ENCODE measurements at places on chromosomes 7 and 10.

- no peak for DNase-seq
Measured at GRCh38 chr10:96829029-96829773, 2.9 kb upstream of the LCOR start.

- no peak for DNase-seq
Measured at GRCh38 chr7:68770649-68771048, 827.6 kb upstream of the AUTS2 start.

DNA sequence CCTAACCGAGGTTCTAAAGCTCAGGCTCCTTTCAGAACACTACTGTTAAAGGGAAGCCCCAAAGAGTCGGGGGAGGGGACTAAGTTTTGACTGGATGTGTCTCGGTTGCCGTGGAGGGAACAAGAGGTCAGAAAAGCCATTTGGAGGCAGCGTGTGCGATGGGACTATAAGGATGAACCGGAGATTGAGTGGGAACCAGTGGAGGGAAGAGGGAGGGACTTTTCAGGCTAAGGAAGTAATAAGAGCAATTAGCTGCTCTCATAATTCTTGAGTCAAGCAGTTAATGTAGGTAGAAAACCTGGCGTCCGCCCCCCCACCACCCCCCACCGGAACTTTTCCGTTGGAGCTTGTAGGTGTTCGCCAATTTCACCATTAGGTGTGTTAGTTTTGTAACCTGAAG lies 491 bp upstream of the AKAP9 start:
- peak; percentile 38 for DNase-seq

GRCh38 chr7:63205136-63205535 lies 793.5 kb upstream of the ZNF722 start:
- no peak for DNase-seq

DNA sequence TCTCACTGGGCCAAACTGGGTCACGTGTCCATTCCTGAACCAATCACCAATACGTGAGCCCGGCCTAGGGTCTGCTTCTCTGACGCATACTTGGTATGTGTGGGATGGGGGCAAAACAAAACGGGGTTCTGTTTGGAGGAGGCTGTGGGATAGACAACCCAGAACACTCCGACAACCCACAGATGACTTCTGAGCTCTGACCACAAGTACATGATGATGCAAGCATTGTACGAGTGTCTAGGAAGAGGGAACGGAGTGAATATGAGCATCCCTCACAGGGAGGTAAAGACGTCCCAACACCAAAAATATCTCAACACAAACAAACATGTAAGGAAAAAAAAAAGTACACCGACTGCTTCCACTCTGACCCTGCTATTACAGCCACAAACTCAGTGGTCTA lies 5.6 kb downstream of the DAGLB start:
- no peak for DNase-seq

DNA sequence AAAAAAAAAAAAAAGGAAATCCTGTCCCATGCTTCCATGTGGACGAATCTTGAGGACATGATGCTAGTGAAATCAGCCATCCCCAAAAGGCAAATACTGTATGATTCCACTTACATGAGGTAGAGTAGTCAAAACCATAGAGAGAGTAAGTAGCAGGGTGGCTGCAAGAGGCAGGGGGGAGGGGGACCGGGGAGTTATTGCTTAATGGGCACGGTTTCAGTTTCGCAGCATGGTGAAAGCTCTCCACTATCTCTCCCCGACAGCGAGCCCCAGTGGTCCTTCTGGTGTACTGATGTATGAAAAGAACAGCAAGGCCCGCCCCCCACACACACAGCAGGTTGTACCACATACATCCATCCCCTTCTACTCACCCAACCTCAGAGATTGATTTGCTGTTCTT lies 32.8 kb downstream of the NOD1 start:
- DNase-seq: peak; percentile 40

DNA sequence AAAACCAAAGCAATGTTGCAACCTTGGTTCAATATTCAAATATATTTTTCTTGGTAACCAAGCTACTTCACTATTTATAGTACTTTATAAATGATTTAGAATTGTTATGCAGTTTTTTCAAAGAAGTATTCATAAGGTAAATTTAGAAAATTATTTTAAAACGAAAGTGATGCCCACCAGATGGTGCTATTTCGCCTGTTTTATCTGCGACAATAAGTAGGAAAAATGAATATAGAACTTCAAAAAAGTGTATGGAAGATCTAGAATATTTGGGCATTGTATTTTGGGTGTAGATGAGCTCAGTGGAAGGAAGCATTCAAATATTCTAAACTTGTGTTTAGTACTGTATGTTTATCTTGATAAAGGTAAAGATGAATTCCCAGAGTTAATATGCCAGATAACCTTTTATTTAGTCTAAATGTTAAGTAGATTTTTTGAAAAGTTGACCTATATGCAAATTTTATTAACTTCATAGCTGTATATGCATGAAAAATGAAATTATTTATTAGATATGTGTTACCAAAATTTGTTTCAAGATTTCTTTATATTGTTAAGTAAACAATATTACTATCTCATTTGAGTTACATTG lies 93.2 kb downstream of the ADK start:
- peak; percentile 28 for DNase-seq

GRCh38 chr10:78968943-78969342 lies 99.8 kb upstream of the ZMIZ1 start:
- DNase-seq: no peak

GRCh38 chr7:4286351-4286750 lies 395.7 kb upstream of the FOXK1 start:
- DNase-seq: no peak

- peak; percentile 77 for DNase-seq
Measured at GRCh38 chr7:150514748-150515222, at the start of gene GIMAP7. Gene GIMAP7 (plus strand): TSS chr7:150514872. CDS start chr7:150519975, 5,103 bp downstream.

GRCh38 chr7:47480576-47481538 lies 101.1 kb downstream of the TNS3 start:
- DNase-seq: no peak

GRCh38 chr10:33510206-33510605 lies 175.7 kb upstream of the NRP1 start:
- DNase-seq: no peak

GRCh38 chr7:120805636-120806388 lies 52.1 kb downstream of the TSPAN12 start:
- peak; percentile 60 for DNase-seq

GRCh38 chr7:41590986-41591385 lies 111.9 kb downstream of the INHBA start:
- DNase-seq: no peak

DNA sequence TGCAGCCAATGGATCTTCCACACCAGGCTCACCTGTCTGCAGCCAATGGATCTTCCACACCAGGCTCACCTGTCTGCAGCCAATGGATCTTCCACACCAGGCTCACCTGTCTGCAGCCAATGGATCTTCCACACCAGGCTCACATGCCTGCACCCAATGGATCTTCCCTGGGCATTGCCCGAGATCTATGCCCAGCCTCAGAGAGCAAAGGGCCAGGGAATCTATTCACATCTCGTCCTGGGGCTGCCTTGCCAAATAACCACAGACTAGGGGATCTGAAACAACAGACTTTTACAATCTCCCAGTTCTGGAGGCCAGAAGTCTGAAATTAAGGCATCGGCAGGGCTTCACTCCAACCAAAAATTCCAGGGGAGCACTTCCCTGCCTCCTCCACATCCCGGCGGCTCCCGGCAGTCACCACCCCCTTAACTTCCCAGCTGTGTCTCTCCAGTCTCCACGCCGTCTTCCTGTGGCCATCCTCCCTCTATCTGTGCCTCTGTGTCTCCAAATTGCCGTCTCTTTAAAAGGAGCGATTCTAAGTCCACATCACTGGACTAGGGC lies 92.4 kb upstream of the PPP2R2D start:
- DNase-seq: no peak

DNA sequence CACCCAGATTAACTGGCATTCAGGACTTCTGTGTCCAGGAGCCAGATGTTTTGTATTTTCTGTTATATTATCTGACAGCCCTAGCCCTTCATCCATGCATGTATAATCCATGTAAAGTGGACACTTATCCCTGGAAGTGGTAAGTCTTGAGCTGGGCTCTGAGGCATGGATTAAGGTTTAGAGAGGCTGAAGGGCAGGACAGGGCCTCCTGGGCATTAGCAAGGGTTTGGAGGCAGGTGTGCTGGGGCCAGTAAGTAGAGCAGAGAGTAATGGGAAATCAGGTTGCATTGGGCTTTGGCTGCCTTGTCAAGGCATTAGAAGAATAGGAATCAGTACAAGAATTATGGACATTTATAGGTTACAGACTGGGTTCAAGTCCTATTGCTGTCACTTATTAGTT lies 138.0 kb downstream of the DYNC1I1 start:
- no peak for DNase-seq

DNA sequence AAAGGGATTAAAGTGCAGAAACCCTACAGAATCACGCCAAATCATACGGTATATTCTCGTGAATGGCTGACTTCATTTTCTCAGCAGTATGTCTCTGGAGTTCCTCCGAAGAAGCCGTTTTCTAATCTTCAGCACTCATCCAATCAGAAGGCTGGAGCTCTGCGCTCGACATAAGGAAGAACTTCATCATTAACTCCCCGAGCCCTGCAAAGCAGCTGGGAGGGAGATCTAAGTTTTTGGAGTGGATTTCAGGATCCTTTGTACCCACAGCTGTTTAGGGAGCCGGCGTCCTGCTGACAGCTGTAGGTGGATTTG lies 40.7 kb upstream of the SDK1 start:
- DNase-seq: no peak

DNA sequence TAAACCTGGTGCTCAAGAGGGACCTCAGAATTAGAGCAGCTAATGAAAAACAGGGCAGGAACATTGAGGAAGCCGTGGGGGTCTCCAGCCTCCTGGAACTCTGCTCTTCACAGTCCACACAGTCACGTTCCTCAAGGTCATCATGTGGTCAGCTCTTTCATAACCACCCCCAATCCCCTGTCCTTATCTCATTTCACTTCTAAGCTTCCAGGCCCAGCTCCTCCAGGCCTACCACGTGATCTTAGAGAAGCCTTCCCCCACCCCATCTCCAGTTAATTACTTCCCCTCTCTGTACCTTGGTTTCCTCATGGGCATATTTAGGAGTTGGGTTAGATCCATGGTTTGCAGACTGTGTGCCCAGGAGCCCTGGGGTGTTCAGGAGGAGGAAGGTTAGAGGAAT lies 106.4 kb upstream of the TCF7L2 start:
- no peak for DNase-seq

Measured in DND-41 (cell line).